ENCODE measurements at places on chromosomes 12 and 14. TPM values are rescaled to one million over a fixed set of nuclear protein-coding genes. Genes with fewer than 3 reads are reported as not detected.
A peak's percentile ranks its signal among the peaks of the same experiment; 100 is the strongest.

CCDC38 gene
- not detected for total RNA-seq

PACS2 gene
- total RNA-seq, result 28.2 TPM

AKAP3 gene
- total RNA-seq, result 0.65 TPM

RFX4 gene
- not detected for total RNA-seq

TAS2R8 gene
- total RNA-seq, result not detected

GRCh38 chr12:119102714-119103113 lies 76.0 kb upstream of the HSPB8 start:
- no peak overlapping the region for H3K4me3 ChIP-seq
- H3K27me3 ChIP-seq, result no peaks in the 10 kb centered on the region
- H3K4me1 ChIP-seq, result no peaks in the 10 kb centered on the region
- no peak overlapping the region for H3K27ac ChIP-seq

GRCh38 chr14:104101086-104101621 lies 15.7 kb downstream of the ASPG start:
- H3K4me3 ChIP-seq, result no peak overlapping the region
- H3K36me3 ChIP-seq, result no peaks in the 10 kb centered on the region
- H3K4me1 ChIP-seq, result no peaks in the 10 kb centered on the region
- no peaks in the 10 kb centered on the region for H3K27me3 ChIP-seq
- H3K27ac ChIP-seq, result no peak overlapping the region
- no peak for DNase-seq

GRCh38 chr12:11795913-11796459 lies 146.5 kb downstream of the ETV6 start:
- no peak for DNase-seq
- peaks cover 45% of the 10 kb centered on the region for H3K36me3 ChIP-seq
- H3K4me1 ChIP-seq, result peaks cover 59% of the 10 kb centered on the region
- no peak overlapping the region for H3K4me3 ChIP-seq
- peak overlapping the region; percentile 5 for H3K27ac ChIP-seq

DNA sequence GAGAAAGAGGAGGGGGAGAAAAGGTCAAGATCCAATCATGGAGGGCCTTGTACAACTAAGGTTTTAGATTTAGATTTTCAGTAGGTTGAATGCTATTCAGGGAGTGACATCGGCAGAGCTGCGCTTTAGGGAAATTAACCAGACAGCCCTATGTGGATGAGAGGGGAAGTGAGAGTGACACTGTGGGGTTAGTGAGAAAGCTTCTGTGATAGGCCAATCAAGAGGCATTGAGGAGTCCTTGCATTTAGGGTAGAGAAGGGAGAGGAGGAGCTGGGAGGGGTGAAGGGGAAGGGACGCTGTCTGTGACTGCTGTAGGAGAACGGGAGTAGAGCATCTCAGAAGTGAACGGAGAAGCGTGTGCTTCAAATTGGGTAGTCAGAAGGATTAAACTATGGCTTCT lies 3.4 kb downstream of the HSD17B6 start:
- H3K4me1 ChIP-seq, result no peaks in the 10 kb centered on the region
- no peaks in the 10 kb centered on the region for H3K36me3 ChIP-seq
- H3K27me3 ChIP-seq, result peaks cover 3% of the 10 kb centered on the region
- no peak for DNase-seq

DNA sequence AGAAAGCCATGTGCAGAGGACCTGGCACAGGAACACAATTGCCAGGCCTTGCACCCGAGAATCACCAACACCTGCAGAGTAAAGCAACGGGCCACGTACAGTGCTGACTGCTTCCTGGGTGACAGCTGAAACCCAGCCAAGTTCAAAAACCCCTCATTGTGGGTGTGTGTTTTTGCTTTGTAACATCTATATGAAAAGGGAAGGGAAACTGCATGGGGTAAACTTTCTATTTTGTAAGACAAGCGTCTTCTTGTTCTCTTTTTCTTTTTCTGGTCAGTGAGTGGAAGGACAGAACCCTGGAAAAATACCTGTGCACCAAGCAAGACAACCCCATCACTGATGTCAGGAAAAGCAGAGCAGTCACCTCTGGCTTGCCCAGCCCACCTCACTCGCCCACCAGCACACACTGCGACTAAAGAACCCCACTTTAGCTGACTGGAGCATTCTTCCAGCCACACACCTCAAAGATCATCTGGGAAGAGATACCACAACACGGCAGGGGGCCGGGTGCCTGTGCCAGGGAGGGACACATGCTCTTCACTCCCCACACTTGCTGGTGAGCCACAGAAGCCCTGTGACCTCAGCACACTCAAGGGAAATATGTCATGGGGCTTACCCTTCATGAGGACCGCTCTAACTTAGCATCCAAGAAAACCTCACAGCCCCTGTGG lies 172.3 kb downstream of the NDUFA12 start:
- H3K27ac ChIP-seq, result peak overlapping the region; percentile 4
- H3K4me1 ChIP-seq, result peaks cover 13% of the 10 kb centered on the region
- no peak overlapping the region for H3K4me3 ChIP-seq
- no peaks in the 10 kb centered on the region for H3K36me3 ChIP-seq

DNA sequence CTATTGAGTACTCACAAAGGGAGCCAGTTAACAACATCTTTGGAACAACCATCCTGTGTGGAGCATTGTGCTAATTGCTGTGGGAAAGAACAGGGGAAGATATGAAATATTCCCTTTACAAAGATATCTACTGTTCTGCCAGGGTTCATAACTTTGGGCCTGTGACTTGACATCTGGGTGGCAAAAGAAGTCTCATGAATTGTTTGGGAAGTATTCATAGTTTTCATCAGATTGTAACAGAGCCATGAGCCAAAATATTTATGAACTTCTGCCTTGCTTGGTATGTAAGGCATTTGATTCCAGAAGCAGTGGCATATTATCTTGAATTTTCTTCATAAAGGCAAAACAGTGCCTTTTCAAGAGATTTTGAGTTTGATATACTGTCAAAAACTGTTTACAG lies 816.2 kb downstream of the DIO2 start:
- H3K27me3 ChIP-seq, result no peaks in the 10 kb centered on the region
- no peaks in the 10 kb centered on the region for H3K4me1 ChIP-seq
- DNase-seq, result no peak
- H3K27ac ChIP-seq, result no peak overlapping the region
- no peaks in the 10 kb centered on the region for H3K36me3 ChIP-seq

- no peak overlapping the region for H3K27ac ChIP-seq
- H3K36me3 ChIP-seq, result no peaks in the 10 kb centered on the region
- DNase-seq, result no peak
- H3K4me3 ChIP-seq, result no peak overlapping the region
These were observed 94.1 kb downstream of the SLC25A47 start for GRCh38 chr14:100416921-100417860.

DNA sequence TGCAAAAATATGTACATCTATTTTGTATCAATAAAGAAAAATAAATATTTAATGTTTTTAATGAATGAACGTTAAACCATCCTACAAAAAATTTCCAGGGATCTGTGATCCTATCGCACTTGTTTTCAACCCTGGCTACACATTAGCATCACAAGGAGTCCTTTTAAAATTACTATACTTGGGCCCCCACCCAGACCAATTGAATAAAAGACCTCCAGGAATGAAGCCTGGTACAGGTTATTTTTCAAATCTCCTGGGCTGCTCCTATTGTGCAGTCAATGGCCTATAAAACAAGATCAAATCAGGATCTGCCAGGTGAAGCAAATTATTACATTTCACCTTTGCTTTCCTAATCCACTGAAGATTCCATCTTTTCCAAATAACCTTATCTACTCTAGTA lies 33.4 kb upstream of the GXYLT1 start:
- H3K4me1 ChIP-seq, result peaks cover 22% of the 10 kb centered on the region
- no peak overlapping the region for H3K27ac ChIP-seq
- DNase-seq, result no peak
- H3K36me3 ChIP-seq, result peaks cover 29% of the 10 kb centered on the region

DNA sequence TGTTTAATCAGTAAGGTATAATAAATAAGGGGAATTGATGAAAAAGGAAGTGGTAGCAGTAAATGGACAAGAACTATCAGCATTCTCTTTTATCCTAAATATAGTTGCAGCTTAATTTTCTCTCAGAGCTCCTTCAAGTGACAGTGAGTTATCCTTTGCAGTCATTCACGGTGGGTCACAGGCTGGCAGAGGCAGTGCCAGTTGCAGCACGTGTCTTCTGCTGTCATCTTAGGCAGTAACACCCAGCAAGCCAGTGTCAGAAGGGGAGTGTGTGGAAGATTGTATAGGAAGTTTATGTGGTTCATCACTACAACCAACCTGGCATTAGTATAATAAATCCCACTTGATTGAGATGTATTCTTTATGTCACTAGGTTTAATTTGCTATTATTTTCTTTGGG lies 170.0 kb downstream of the CCDC91 start:
- H3K4me1 ChIP-seq, result no peaks in the 10 kb centered on the region
- no peak overlapping the region for H3K27ac ChIP-seq
- H3K36me3 ChIP-seq, result no peaks in the 10 kb centered on the region
- H3K27me3 ChIP-seq, result no peaks in the 10 kb centered on the region

- peaks cover 15% of the 10 kb centered on the region for H3K4me1 ChIP-seq
- DNase-seq, result no peak
- no peaks in the 10 kb centered on the region for H3K27me3 ChIP-seq
- peaks cover 40% of the 10 kb centered on the region for H3K36me3 ChIP-seq
- no peak overlapping the region for H3K27ac ChIP-seq
These were observed 4.3 kb downstream of the COQ10A start for GRCh38 chr12:56271031-56271430.

DNA sequence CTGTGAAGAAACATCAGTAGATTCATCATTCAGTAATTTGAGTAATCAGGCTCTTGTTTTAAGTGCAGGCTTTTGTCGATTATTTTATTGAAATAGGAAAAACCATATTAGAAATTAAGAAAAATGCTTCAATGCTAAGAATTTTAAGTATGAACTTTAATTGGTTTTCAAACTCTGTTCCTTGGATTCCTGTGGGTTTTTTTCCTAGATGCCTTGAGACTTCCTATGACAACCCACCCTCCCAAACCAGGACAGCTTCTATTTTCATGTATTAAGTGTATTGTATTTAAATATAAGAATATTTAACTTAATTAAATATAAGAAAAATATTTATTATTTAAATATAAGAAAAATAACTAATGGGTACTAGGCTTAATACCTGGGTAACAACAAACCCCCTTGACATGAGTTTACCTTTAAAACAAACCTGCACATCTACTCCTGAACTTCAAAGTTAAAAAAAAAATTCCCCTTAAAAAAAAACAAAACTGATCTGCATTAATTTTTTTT lies 3.0 kb downstream of the ARHGAP5 start:
- peaks cover 38% of the 10 kb centered on the region for H3K4me1 ChIP-seq
- H3K36me3 ChIP-seq, result peaks cover 6% of the 10 kb centered on the region
- DNase-seq, result no peak
- H3K27ac ChIP-seq, result no peak overlapping the region

DNA sequence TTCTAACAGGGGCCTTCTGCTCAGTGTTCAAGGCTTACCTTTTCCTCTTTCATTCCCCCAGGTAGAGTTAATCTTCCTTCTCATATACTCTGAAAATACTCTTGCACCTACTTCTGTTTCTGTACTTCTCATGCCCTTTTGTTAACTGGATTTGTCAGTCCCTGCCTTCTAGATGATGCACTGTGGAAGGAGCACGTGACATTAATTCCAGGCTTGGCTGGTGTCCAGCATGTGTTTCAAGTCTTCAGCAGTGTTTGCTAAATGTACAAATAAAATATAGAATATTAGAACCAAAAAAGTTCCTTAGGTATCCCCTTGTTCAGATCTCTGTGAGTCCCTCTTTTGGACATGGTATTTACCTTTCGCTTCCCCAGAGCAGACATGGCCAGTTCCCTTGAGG lies 27.9 kb upstream of the EVL start:
- peaks cover 13% of the 10 kb centered on the region for H3K36me3 ChIP-seq
- H3K27ac ChIP-seq, result no peak overlapping the region
- H3K4me1 ChIP-seq, result peaks cover 6% of the 10 kb centered on the region
- H3K27me3 ChIP-seq, result no peaks in the 10 kb centered on the region

DNA sequence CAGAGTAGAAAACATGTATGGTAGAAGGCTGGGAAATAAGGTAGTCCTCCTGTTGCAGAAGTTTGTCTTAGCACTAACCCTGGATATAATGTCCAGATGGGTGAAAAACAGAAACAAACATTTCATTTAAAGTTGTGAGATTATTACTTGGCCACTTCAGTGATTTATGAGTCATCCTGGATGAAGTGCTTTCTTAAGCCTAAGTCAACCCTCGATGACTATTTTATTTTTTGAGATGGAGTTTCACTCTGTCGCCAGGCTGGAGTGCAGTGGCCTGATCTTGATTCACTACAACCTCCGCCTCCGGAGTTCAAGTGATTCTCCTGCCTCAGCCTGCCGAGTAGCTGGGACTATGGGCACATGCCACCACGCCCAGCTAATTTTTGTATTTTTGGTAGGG lies 10.2 kb downstream of the DLST start:
- H3K4me1 ChIP-seq, result peaks cover 6% of the 10 kb centered on the region
- H3K27me3 ChIP-seq, result no peaks in the 10 kb centered on the region
- no peak overlapping the region for H3K27ac ChIP-seq
- H3K36me3 ChIP-seq, result peaks cover 46% of the 10 kb centered on the region
- H3K4me3 ChIP-seq, result no peak overlapping the region

- H3K36me3 ChIP-seq, result no peaks in the 10 kb centered on the region
- H3K27me3 ChIP-seq, result peaks cover 7% of the 10 kb centered on the region
- no peak overlapping the region for H3K4me3 ChIP-seq
- no peaks in the 10 kb centered on the region for H3K4me1 ChIP-seq
- no peak overlapping the region for H3K27ac ChIP-seq
These were observed 19.8 kb downstream of the KRT80 start for GRCh38 chr12:52171950-52172512.

DNA sequence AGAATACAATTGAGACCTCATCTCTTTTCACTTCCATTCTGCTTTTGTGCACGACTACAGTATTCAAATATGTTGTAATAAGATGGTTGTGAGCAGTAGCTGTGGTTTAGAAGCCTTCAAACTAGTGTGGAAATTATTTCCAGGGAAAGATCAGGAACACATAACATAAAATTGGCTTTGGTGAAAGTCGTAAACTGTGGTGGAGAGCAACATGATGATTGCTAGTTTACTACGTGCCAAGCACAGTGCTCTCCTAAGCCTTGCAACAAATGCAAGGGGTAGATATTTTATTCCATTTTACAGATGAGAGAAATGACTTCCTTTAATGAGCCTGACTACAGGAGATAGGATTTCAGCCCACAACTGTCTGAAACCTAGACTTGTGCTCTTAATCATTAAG lies 172.4 kb upstream of the LMNTD1 start:
- DNase-seq, result no peak
- no peaks in the 10 kb centered on the region for H3K4me1 ChIP-seq
- H3K27ac ChIP-seq, result no peak overlapping the region
- H3K36me3 ChIP-seq, result no peaks in the 10 kb centered on the region
- no peaks in the 10 kb centered on the region for H3K27me3 ChIP-seq
- no peak overlapping the region for H3K4me3 ChIP-seq

Data from activated T-helper 1 cell treated with anti-CD3 and anti-CD28 coated beads, Interleukin-12 subunit alpha, Interleukin-12 subunit beta, Interleukin-2, Interleukin-4 antibody, amounts not matched to agents 30 ng/mL and 10 ng/mL and 1 ng/mL, durations not matched to agents 14 hours and 24 hours and 36 hours (primary cell).